NCI-H1048 (cell line): ENCODE measurements at places on chromosomes 4 and X.

GRCh38 chrX:71256051-71256450 is 2.1 kb upstream of the ZMYM3 start:
- no peak for DNase-seq

- no peak for DNase-seq
These were observed 188.0 kb upstream of the RPL34 start for GRCh38 chr4:108432418-108432817.

DNA sequence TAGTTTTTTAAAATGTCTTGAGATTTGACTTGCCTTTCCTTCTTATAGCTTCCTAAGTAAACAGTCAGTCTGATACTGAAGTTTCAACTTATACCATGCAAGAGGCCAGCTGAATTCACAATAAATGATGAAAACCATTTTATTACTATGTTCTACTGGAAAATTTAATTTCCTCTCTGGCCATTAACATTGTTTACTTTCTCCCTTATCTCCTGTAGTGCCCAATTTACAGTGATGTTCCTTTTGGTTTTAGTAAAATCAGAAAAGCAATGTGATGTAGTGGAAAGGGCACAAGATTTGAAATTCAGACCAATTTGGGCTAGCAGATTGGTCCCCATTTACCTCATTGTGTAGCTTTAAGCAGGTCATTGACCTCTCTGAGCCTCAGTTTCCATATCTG is 54.2 kb downstream of the SLC9A6 start:
- DNase-seq = no peak

DNA sequence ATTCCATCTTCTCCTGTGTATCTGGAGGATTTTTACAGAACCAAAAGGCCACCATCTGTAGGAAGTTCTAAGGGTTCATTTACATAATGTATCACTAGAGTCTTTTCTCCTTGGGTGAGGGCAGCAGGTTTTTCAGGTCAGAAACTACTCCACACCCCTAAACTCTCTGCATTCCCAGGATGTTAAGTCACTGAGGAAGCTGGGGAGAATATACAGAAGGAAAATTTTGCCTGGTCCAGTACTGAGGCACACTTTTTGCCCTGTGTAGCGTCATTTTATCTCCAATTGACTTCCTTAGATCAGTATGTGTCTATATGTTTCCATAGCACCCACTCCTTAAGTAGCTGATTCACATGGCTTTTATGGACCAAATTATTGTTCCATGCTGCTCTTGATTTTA is 17.0 kb downstream of the XKRX start:
- no peak for DNase-seq

- DNase-seq = no peak
These were observed 60.1 kb downstream of the PRRG1 start for GRCh38 chrX:37409278-37409677.

DNA sequence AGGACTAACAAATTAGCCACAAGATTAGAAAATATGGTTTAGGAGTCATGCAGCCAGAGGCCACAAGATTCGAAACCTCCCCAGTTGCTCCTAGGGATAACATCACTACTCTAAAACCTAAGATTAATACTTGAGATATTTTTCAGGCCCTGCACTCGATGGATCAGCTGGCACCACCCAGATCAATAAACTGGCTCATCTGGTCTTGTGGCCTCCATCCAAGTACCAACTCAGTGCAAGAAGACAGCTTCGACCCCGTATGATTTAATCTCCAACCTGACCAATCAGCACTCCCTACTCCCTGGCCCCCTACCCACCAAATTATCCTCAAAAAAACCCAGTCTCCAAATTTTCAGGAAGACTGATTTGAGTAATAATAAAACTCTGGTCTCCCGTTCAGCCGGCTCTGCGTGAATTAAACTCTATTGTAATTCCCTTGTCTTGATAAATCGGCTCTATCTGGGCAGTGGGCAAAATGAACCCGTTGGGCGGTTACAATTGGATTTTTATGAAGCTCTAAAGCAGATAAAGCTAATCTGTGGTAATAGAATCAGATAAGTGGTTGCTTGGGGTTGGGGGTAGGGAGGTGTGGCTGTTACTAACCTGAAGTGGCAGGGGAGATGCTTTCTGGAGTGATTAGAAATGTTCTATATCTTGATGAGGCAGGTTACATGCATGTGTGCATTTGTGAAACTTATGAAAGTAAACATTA is 91.8 kb upstream of the ATXN3L start:
- DNase-seq = no peak

DNA sequence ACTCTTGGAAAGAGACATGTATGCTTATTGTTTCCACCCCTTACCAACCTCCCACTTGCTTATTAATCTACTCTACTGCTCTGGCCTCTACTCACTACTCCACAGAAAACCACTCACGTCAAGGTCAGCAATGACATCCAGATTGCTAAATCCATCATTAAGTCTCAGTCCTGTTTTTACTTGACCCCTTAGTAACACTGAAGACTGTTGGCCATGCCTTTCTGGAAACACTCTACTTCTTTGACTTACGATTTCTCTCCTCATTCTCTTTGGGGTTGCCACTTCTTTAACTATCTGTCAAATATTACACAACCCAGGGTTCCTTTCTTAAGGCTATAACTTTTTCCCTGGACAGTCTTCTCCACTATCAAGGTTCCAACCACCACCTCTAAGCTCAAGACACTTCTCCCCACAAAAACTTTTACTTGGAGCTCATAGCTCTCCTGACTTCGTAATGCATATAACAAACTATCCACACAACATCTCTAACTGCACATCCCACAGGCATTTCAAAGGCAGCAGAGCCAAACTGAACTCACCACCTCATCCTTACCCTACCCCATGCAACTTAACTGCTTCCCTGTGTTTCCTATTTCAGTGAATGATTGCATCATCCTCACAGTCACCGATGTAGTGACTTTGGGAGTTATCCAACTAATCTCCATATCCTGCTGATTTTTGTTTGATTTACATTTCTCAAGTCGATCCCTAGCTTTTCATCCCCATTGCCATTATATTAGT is 15.8 kb upstream of the MAGEA4 start:
- DNase-seq = no peak

DNA sequence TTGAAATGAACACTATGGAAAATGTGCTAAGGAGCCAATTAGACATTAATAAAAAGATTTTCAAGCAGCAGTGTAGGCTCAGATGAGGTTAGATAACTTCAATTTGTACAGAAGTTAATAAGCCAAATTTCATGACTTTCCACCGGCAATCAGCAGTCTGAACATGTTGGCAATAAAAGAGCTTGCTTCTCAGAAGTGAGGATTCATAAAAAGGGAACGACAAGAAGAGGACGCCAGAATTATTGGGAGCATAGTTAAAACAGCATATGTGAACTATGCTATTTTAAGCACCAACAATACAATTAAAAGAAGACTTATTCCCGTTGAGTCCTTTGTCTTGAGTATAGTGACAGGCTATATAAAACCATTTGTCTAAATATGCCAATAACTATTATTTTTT is 785.3 kb downstream of the ADGRL3 start:
- DNase-seq = no peak
